ENCODE measurements at places on chromosomes 5 and 9. TPM values are rescaled to one million over a fixed set of nuclear protein-coding genes. Genes with fewer than 3 reads are reported as not detected.
A peak's percentile ranks its signal among the peaks of the same experiment; 100 is the strongest.

- no peak overlapping the region for H3K4me3 ChIP-seq
- H3K4me1 ChIP-seq: peaks cover 4% of the 10 kb centered on the region
Observed at GRCh38 chr5:73792687-73793320, 166.8 kb downstream of the ARHGEF28 start.

DNA sequence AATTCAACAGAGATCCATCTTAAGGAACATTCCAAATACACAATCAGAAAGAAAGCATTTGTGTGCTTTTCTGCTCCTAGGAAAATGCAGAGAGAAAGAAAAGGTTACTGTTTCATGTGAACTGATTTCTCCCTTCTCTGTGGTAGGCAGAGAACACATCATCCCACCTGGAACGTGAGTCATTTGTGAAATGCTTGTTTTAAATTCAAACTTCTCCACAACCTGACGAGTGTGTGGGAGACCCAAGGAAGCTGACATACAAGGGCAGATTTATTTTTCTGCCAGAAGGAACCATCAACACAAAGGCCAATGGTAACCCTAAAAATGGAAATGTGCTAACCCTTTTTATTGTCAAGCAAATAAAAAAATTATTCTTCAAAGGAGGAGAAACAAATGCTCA, 156.4 kb downstream of the EFNA5 start:
- H3K4me1 ChIP-seq: no peaks in the 10 kb centered on the region
- H3K27me3 ChIP-seq: no peaks in the 10 kb centered on the region
- no peak for DNase-seq
- H3K4me3 ChIP-seq: no peak overlapping the region

The SPATA9 gene
- not detected for total RNA-seq

GRCh38 chr5:107783551-107783950, 112.8 kb upstream of the EFNA5 start:
- no peak overlapping the region for H3K27ac ChIP-seq
- no peaks in the 10 kb centered on the region for H3K27me3 ChIP-seq
- H3K4me1 ChIP-seq: no peaks in the 10 kb centered on the region
- H3K4me3 ChIP-seq: no peak overlapping the region
- DNase-seq: no peak

DNA sequence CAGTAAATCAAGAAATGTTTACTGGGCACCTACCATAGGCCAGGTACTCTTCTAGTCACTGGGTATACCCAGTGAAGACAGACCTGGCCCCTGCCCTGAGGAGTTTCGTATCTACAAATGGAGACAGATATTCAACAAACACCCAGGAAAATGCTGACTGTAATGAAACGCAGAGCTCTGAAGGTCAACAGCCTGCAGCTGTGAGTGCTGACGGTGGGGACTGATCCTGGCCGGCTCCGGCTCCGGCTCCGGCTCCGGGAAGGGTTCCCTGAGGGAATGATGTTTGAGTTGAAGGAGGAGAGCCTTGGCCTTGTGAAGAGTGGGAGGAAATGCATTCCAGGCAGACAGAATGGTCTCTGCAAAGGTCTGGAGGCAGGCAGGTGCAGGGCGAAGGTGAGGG, 23.1 kb downstream of the FGFR4 start:
- H3K4me3 ChIP-seq: no peak overlapping the region
- no peak for DNase-seq
- H3K4me1 ChIP-seq: peaks cover 12% of the 10 kb centered on the region
- H3K27me3 ChIP-seq: no peaks in the 10 kb centered on the region
- no peak overlapping the region for H3K27ac ChIP-seq

The PCDHGB2 gene
- 2.9 TPM for total RNA-seq

DNA sequence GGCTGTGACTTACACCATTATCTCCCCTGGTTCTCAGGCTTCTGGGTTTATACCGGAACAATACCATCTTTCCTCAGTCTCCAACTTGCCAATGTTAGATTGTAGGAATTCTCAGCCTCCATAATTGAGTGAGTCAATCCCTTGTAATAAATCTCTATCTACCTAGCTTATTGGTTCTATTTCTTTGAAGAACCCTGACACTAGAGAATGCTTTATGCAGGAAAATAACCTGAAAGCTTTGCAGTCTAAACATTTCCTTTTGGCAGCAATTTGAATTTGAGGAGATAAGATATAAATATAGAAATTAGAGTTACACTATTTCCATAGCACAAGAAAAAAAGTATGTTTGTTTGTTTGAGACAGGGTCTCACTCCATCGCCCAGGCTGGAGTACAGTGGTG, 278.1 kb upstream of the CDH18 start:
- H3K27me3 ChIP-seq: no peaks in the 10 kb centered on the region
- DNase-seq: no peak
- H3K4me3 ChIP-seq: no peak overlapping the region
- no peak overlapping the region for H3K27ac ChIP-seq

The TCF7 gene
- 5.4 TPM for total RNA-seq

DNA sequence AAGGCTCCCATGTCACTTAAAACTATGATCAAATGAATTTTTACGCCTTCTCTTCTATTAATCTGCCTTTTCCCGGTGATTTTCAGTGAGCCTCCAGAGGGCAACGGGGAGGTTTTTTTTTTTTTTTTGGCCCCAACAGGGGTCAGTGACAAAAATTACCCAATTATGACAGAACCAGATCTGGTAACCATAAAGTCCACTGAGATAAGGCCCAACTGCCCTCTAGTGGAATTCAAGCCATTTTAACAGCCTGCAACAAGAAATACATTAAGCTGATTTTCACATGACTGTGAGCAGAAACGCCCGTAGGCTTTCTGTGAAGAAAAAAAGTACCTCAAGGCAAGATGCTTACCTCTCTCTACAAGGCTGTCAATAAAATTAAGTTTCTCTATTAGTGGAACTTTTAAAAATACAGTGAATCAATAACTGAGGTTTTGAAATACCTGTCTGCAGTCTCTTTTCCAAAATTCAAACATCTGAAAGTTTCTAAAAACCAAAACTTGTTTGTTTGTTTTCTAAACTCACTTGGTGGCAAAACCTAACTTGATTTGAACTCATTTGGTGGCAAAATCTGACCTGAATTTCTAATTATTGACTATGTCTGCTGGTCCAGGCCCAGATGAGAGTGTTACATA, 49.7 kb upstream of the FST start:
- H3K27me3 ChIP-seq: no peaks in the 10 kb centered on the region
- no peak overlapping the region for H3K27ac ChIP-seq
- H3K4me1 ChIP-seq: no peaks in the 10 kb centered on the region
- H3K4me3 ChIP-seq: no peak overlapping the region

DNA sequence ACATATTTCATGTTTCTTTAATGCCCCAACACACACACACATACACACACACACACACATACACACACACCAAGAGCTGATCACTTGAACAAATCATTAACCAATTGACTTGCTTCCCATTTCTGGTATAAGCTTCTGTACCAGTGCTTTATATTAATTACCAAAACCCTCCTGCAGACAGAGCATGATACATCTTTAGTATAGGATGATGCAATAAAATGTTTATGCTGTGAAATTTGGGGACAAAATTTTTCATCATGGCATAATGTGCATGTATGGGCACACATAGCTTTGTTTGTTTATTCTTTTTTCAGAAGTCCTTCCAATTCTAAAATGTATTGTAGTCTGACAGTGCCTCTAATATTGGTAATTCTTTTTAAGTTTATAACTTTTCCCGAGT, 34.5 kb downstream of the SLC1A3 start:
- no peak overlapping the region for H3K27ac ChIP-seq
- H3K27me3 ChIP-seq: no peaks in the 10 kb centered on the region
- H3K4me3 ChIP-seq: no peak overlapping the region

DNA sequence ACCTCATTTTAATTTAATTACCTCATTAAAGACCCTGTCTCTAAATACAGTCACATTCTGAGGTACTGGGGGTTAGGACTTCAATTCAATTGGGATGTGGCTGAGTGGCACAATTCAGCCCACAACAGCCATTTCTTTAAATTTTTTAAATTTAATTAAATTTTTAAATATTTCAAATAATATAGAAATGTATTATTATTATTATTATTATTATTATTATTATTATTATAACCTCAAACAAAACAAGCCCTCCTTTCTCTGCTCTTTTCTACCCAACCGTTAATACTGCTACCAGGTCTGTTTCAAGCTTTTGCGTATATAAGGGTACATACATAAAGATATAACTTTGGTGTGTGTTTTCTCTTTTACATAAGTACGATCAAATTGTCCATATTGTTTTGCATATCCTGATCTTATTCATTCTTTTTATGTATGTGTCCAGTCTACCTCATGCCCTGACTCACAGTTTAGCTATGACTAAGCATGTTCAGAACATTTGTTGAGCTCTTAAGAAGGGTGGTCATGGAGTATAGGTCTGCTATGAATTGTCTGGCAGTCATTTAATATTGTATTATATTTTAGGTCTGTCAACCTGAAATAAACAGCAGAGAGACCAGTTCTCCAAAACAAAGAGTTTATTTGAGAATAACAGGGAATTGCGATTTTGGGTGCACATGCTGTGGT, 16.1 kb upstream of the RAB14 start:
- H3K36me3 ChIP-seq: no peaks in the 10 kb centered on the region
- H3K27ac ChIP-seq: no peak overlapping the region
- H3K27me3 ChIP-seq: no peaks in the 10 kb centered on the region

GRCh38 chr9:27353474-27354229, 56.7 kb upstream of the EQTN start:
- H3K36me3 ChIP-seq: no peaks in the 10 kb centered on the region
- H3K4me3 ChIP-seq: no peak overlapping the region
- DNase-seq: no peak

The CSF2 gene
- 4.4 TPM for total RNA-seq

The OR1Q1 gene
- total RNA-seq: not detected

DNA sequence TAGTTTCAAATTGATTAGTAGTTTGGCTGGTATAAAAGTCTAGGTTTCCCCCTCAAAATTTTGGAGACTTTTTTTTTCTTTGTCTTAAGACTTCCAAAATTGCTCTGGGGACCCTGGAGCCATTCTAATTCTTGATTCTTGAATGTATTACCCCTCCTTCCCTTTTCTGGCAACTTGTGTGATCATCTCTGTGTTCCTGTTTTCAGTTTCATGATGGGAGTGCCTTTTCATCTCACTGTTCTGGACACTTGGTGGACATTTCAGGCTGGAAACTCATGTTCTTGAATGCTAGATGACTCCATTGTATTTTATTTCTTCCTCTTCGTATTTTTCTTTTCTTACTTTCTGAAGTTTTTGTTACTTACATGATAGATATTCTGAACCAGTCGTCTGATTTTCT, 57.3 kb upstream of the LRRC70 start:
- peaks cover 4% of the 10 kb centered on the region for H3K36me3 ChIP-seq
- no peak overlapping the region for H3K27ac ChIP-seq
- H3K27me3 ChIP-seq: no peaks in the 10 kb centered on the region
- DNase-seq: no peak

DNA sequence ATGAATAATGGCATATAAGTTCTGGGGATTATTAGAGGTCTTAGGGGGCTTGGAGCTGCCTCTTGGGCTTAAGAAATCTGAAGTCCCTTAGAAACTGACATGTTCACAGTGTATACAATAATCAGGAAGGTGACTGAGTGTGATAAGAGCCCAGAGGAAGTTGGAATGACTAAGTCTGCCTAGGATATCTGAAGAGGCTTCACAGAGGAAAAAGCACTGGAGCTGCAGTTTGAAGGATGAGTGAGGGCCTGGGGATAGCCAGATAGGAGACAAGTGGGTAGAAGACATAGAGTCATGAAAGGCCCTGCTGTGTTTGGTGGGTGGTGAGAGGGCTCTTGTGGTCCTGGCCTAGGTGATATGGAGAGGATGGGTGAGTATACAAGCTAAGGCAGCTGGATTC, 8.8 kb downstream of the NEUROG1 start:
- H3K27me3 ChIP-seq: no peaks in the 10 kb centered on the region
- H3K4me1 ChIP-seq: no peaks in the 10 kb centered on the region
- H3K27ac ChIP-seq: no peak overlapping the region
- DNase-seq: no peak
- no peaks in the 10 kb centered on the region for H3K36me3 ChIP-seq

GRCh38 chr9:61671276-61671973, 481.6 kb downstream of the SPATA31A7 start:
- H3K27me3 ChIP-seq: no peaks in the 10 kb centered on the region
- peak; percentile 17 for DNase-seq
- no peaks in the 10 kb centered on the region for H3K36me3 ChIP-seq
- no peaks in the 10 kb centered on the region for H3K4me1 ChIP-seq

The IL11RA gene
- total RNA-seq: 35.2 TPM

- no peaks in the 10 kb centered on the region for H3K27me3 ChIP-seq
- H3K27ac ChIP-seq: no peak overlapping the region
- no peaks in the 10 kb centered on the region for H3K4me1 ChIP-seq
- H3K4me3 ChIP-seq: no peak overlapping the region
Observed at GRCh38 chr5:88248743-88249540, 19.7 kb downstream of the TMEM161B start.

- H3K4me3 ChIP-seq: no peak overlapping the region
- no peak overlapping the region for H3K27ac ChIP-seq
- no peaks in the 10 kb centered on the region for H3K27me3 ChIP-seq
- no peaks in the 10 kb centered on the region for H3K4me1 ChIP-seq
Observed at GRCh38 chr9:26292943-26293342, 599.7 kb downstream of the CAAP1 start.

- no peak overlapping the region for H3K4me3 ChIP-seq
- no peak for DNase-seq
- H3K4me1 ChIP-seq: peaks cover 10% of the 10 kb centered on the region
Observed at GRCh38 chr5:140977003-140977402, 10.7 kb downstream of the PCDHAC2 start.

DNA sequence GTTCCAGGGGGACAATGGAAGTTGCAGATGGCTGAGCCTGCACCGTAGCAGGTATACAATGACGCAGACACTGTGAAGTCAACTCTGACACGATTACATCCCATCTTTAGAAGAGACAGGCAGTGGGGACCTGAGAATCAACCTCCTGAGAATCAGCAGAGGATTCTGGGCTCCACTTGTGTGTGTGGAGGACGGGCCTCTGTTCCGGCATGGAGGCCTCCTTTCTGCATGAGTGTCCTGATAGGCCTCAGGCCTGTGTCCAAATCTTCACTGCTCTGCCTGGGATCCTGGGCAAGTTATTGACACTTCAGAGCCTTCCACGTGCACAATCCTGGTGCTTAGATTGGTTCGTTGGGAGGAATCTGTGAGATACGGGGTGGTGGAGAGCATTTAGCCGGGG, 151.2 kb upstream of the COL5A1 start:
- no peak for DNase-seq
- no peak overlapping the region for H3K4me3 ChIP-seq
- H3K27me3 ChIP-seq: no peaks in the 10 kb centered on the region
- no peaks in the 10 kb centered on the region for H3K36me3 ChIP-seq

Data from upper lobe of left lung (tissue), 6 donors.